ENCODE measurements at places on chromosomes 13 and 19.

- DNase-seq, result peak; percentile 52
Measured at GRCh38 chr19:18590273-18591272, 2.0 kb downstream of the REX1BD start.

DNA sequence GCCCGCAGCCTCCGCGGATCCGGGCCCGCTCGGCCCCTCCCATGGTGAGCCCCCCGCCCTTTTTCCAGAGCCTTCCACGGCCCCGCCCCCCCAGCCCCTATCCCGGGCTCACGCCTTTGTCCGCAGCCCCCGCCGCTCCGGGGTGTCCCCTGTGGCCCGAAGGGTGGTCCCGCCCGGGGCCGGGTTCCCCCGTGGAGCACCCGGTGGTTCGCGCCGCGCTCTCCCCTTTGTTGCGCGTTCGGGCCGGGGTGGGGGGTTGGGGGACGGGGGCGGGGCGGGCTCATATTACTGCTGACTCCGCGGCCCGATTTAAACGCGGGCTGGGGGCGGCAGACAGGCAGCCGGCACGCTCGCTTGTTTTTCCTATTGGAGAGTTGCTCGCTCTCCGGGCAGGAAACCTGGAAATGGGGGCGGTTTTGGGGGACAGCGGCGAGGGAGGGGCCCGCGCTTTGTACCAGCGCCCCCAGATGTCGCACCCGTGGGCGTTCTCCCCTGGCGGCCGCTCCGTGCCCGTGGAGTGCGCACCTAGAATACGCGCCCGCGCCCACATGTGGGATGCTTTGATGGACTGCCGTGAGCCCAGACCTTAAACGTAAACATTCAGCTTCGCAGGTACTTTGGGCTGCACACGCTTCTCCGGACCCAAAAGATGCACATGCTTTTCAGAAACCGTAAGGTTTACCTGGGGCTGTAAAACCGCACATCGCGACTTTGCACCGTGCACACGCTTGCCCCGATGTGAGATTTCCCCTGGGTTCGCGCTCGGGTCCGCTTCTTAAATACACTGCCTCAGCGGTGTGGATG, 699 bp downstream of the PTOV1 start:
- peak; percentile 63 for DNase-seq

DNA sequence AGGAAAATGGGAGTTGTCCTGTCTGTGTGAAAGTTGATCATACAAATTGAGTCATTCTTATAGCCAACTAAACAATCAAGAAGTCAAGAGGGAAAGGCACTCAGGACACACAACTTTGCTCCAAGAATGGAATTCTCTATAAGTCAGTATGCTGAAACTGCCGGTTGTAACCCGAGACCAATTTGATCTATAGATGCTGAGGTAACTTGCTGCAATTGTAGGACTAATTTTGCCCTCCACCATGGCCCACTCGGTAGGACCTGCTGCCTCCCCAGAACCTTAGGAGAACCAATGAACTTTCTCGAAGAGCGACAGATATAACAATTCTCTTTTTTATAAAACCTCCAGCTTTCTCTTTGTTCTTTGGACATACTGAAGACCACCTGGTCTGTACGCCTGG, 157.0 kb downstream of the RNF17 start:
- no peak for DNase-seq

DNA sequence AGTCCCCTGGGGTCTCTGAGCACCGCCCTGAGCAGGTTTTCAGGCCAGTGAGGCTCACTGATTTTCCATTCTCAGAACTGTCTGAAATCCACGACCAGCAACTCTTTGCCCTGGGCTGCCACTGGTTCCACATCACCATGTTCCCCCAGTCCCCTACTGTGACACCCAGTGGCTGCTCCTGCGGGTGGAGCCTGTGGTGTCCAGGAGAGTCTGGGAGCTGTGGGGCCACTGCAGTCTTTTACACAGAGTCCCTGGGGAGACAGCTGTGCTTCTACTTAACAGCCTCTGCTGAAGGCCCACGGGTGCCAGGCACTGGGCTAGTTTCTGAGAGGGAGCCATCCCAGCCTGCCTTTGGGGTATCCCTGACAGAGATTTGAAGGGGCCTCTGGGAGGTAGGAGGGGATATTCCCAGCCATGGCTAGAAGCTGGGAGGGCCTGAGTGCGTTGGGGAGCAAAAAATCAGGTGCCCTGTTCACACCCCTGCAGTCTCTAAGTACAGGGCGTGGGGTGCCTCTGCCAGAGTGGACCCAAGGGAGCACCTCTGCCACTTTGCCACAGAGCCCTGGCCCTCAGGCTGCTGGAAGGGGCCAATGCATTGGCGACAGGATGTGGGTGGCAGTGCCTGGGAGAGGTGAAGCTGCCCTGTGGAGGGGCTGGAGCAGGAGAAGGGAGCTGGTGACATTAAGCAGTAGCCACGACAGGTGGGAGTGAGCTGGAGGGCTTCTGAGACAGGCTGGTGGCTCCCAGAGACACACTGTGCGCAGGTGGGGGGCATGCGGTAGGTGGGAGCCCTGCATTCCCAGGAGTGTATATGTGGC, 200.2 kb upstream of the ZNF536 start:
- DNase-seq, result no peak

DNA sequence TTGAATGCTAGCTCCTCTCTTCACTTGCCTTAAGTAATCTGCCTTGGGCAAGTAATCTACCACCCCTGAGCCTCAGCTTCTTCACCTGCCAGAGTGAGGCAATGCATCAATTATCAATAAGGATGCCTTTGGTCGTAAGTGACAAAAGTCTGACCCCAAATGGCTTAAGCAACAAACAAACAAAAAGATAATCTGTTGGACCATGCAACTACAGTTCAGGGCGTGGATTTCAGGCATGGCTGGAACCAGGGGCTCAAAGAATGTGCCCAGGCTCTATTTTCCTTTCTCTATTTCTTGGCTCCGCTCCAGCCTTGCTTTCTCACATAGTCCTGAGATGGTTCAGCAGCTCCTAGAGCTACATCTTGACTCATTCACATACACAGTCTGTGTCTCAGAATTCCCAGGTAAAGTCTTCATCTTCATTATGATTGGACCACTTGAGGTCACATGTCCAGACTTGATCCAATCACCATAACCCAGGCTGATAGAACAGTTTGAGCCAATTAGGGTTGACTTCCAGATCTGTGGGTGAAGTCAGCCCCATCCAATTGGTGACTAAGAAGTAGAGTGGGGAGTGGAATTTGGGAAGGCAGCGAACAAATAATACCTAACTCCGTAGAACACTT, 29.6 kb downstream of the ACSBG2 start:
- DNase-seq, result no peak

GRCh38 chr13:99800951-99801350, 170.6 kb downstream of the ZIC5 start:
- DNase-seq, result no peak

DNA sequence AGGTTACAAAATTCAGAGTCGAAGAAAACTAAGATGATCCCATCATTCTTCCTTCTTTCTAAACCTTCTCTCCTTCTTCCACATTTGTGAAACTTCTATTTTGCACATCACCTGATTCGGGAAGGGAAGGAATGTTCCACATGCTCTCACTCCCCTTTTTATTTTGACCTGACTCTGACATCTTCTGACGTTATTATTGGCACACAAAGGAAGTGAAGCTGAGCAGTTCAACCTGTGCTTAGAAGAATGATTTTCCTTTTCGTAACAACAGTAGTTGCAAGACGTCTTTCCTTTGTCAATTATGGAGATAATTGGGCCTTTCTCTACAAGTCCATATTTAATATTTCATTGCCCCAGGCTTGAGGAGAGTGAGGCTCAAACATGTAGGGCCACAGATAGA, 18.0 kb downstream of the FAM124A start:
- no peak for DNase-seq

DNA sequence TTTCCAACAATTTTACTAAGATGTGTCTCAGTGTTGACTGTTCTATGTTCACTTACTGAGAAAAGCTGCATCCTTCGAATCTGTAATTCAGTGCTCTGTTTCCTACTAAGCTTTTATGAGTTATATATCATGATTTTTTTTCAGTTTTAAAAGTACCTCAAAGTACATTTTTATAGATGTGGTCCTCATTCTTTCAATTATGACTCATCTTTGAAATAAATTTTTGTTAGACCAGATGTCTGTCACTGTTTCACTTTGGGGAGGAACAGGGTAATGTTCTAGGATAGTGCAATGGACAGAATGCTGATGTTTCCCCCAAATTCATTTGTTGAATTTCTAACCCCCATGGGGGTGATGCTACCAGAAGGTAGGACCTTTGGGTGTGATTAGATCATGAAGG, 74.8 kb downstream of the NALCN start:
- no peak for DNase-seq

GRCh38 chr13:112510002-112510780, 77.8 kb downstream of the TUBGCP3 start:
- DNase-seq, result no peak

- DNase-seq, result no peak
Measured at GRCh38 chr19:19653597-19654147, 9.8 kb downstream of the ATP13A1 start.

DNA sequence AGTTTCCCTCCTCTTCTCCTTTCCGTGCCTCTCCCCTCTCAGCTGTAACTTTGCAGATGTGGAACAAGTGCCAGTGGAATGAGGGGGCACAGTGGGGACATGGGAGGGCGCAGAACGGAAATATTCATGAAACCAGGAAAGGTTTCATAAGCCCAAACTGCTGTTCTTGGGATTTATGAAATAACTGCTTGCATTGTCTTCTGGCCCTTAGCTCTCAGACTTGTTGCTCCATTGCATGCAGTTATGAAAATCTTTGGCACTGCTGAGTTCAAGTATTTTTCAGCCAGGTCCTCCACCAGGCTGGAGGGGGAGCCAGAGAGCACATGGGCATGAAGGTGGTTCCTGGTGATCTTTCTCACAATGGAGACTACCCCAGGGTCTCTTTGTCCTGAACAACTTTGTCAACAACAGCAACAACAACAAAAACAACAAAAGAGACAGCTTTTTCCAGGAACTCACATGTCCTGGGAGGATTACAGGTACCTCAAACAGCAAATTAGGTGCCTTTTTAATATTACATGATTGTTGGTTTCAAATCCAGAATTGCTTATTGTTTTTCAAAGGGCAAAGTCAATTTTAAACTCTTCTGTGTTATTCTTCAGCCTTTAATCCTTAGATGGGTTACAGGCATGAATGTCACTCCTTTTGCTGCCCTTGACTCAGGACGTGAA, 1.5 kb downstream of the RGCC start:
- DNase-seq, result no peak

DNA sequence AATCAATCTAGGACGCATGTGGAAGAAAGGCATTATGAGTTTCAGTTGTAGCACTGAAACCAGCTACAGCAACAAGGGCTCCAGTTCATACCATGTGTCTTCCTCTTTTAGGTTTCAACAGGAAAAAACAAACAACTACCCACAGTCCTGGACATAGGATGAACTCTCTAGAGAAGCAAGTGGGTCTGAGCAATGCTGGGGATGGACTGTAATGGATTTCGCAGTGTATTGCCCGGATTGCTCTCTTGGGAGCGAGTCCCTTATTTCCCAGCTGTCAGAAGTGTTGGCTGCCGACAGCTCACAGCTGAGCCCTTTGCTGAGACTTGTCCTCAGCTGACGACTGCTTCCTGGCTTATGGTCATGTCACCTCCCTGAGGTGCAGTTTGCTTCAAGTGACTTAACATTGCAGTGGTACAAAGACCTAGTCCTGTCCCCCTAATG, 12.1 kb upstream of the MYCBP2 start:
- DNase-seq, result no peak

GRCh38 chr13:108922108-108922507, 292.7 kb downstream of the MYO16 start:
- no peak for DNase-seq

DNA sequence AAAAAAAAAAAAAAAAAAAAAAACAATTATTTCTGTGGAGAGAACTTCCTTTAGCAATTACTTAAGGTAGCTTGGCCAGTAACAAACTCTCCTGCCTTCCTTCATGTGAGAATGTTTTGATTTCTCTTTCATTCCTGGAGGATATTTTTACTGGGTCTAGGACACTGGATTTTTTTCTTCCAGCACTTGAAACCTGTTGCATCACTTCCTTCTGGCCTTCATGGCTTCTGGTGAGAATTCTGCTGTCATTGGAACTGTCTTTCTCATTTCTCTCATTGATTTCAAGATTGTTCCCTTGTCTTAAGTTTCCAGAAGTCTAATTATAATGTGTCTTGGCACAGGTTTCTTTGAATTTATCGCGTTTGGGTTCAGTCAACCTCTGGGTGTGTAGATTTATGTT, 19.3 kb upstream of the RAB20 start:
- DNase-seq, result no peak

- DNase-seq, result no peak
Measured at GRCh38 chr19:55085923-55086715, 10.4 kb downstream of the EPS8L1 start.

Data from left ventricle myocardium superior (tissue), 1 donor.